ENCODE measurements at places on chromosomes 11 and 22. TPM values are rescaled to one million over a fixed set of nuclear protein-coding genes. Genes with fewer than 3 reads are reported as not detected.

GRCh38 chr11:288478-289397 is at the start of gene PGGHG:
TSS of gene PGGHG (plus strand) at chr11:289126. CDS start at chr11:289817, 691 bp downstream.
- peak within 1 kb of the TSS; percentile 75 for H3K4me3 ChIP-seq
- peaks cover 26% of the 10 kb centered on the region for H3K4me1 ChIP-seq
- H3K27me3 ChIP-seq = peaks cover 10% of the 10 kb centered on the region
- DNase-seq = peak; percentile 68
- H3K36me3 ChIP-seq = no peaks in the 10 kb centered on the region
- H3K27ac ChIP-seq = peak within 1 kb of the TSS; percentile 56

- no peak overlapping the region for H3K4me3 ChIP-seq
- no peak for DNase-seq
- H3K27ac ChIP-seq = peak overlapping the region; percentile 55
- H3K27me3 ChIP-seq = no peaks in the 10 kb centered on the region
- peaks cover 15% of the 10 kb centered on the region for H3K36me3 ChIP-seq
Measured at GRCh38 chr22:33785283-33785968, 134.8 kb downstream of the LARGE1 start.

GRCh38 chr11:78806214-78807004 is 231.7 kb upstream of the NARS2 start:
- peaks cover 21% of the 10 kb centered on the region for H3K36me3 ChIP-seq
- H3K27me3 ChIP-seq = no peaks in the 10 kb centered on the region
- no peak overlapping the region for H3K27ac ChIP-seq
- no peak overlapping the region for H3K4me3 ChIP-seq
- no peak for DNase-seq

- no peak overlapping the region for H3K4me3 ChIP-seq
- peaks cover 49% of the 10 kb centered on the region for H3K4me1 ChIP-seq
- DNase-seq = no peak
- no peaks in the 10 kb centered on the region for H3K27me3 ChIP-seq
- no peak overlapping the region for H3K27ac ChIP-seq
Measured at GRCh38 chr11:35814081-35814695, 129.7 kb upstream of the LDLRAD3 start.

GRCh38 chr22:28817919-28818859 is 17.8 kb upstream of the XBP1 start:
- no peak for DNase-seq
- peaks cover 1% of the 10 kb centered on the region for H3K36me3 ChIP-seq
- H3K27me3 ChIP-seq = no peaks in the 10 kb centered on the region
- peaks cover 23% of the 10 kb centered on the region for H3K4me1 ChIP-seq
- peak overlapping the region; percentile 83 for H3K27ac ChIP-seq
- H3K4me3 ChIP-seq = no peak overlapping the region

DNA sequence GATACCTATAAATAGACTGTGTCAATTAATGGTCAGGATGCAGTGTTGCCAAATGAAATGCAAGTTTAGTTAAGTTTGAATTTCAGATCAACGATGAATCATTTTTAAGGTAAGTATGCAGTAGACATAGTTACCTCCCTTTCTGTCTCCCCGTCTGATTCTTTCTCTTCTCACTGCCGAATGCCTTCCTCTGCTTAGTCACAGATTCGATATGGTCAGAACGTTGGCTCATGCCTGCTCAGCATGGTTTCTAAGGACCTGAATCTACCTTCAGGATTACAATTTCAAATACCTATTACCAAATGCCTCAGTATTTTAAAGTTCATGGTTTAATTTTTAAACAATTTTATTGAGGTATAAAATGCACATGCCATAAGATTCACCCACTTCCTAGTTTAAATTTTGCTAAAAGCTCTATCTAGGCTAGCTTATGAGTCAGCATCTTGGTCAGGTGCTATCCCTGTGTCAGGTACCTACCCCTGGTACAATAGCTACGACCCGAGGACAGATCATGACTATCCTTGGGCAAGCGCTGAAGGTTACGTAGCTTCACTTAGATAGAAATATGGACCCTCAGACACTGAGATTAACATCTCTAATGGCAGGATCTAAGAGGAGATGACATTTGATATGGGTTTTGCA is 78.2 kb upstream of the SPON1 start:
- no peak for DNase-seq
- H3K27me3 ChIP-seq = no peaks in the 10 kb centered on the region
- H3K4me3 ChIP-seq = no peak overlapping the region
- H3K27ac ChIP-seq = no peak overlapping the region

GRCh38 chr11:119906376-119906775 is 177.4 kb upstream of the NECTIN1 start:
- H3K27ac ChIP-seq = no peak overlapping the region
- H3K27me3 ChIP-seq = no peaks in the 10 kb centered on the region
- no peaks in the 10 kb centered on the region for H3K36me3 ChIP-seq
- no peak for DNase-seq
- no peak overlapping the region for H3K4me3 ChIP-seq

Gene PRG3
- not detected for total RNA-seq
